ENCODE measurements at places on chromosomes 7 and 10.

GRCh38 chr7:117837841-117838240 lies 35.4 kb downstream of the CTTNBP2 start:
- DNase-seq = no peak

DNA sequence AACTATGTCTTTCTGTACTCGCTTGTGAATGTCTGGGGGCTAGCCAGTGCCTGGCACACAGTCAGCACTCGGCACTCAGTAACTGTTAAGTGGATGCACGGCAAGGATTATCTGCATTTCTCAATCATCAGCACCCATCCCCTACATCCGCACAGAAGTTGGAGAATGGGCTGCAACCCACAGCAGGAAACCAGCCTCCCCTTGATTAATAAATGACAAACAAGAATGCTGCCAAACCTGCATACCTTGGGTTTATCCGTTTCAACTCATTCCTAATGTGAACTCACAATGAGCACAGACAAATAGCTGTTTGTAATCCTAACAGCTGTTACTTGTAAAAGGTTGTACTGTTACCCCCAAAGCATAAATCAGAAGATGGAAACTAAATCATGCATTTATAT lies 28.9 kb downstream of the PPP1R3C start:
- no peak for DNase-seq

DNA sequence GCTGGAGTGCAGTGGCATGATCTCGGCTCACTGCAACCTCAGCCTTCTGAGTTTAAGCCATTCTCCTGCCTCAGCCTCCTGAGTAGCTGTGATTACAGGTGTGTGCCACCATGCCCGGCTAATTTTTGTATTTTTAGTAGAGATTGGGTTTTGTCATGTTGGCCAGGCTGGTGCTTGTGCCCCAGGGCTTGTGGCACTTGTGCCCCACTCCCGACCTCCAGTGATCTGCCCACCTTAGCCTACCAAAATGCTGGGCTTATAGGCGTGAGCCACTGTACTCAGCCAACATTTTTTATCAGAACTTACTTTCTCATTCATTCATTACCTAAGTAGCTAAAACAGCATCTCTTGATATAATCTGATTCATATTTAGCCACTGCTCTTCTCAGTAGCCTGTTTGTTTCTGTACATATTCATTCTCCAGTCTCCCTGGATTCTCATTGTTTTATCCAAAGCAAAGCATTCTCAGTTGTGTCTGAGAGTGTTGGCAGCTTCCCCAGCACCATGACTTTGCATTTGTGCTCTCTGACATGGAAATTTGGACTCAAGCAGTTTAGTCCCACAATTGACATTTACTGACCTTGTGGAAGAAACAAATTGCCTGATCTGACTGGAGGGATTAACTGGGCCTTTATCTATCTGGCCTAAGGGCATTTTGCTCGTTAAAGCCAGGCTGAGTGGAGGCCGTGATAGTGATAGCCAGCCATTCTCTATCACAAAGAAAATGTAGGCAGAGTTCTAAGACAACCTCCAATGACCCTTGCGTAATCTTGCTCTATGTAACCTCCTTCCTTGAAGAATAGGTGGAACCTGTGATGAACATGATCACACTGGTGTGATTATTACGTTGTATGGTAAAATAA lies 44.9 kb downstream of the AKR1B15 start:
- peak; percentile 59 for DNase-seq

DNA sequence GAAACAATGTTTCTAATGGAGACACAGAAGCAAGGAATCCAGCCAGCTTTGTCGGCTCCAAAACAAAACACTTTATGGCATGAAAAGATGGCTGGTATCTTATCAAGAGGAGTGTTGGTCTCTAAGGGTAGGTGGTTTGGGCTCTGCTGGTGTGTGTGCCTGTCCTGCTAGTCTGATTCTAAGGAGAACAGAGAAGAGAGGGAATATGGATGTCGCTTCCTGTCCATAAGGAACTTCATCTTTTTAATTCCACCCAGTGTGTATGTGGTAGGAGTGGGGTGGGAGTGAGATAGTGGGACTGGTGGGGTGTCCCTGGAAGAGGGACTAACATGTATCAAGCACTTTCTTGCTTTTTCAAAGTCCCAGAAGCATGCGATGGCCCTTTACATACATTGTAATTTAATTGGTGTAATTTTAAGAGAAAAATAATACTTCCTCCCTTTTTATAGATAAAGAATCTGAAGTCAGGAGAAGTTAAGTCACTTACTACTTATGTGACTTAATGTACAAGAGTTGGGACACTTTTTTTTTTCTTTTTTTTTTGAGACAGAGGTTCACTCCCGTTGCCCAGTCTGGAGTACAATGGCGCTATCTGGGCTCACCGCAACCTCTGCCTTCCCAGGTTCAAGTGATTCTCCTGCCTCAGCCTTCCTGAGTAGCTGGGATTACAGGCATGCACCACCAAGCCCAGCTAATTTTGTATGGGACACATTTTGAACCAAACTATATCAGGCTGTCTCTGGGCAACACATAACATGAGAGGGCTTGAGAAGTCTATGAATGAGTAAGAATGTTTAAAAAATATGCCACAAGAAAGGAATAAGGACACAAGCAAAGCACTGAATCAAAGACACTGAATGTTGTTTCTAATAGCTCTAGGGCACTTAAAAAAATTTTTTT lies 18.8 kb downstream of the NT5C3A start:
- DNase-seq = no peak

DNA sequence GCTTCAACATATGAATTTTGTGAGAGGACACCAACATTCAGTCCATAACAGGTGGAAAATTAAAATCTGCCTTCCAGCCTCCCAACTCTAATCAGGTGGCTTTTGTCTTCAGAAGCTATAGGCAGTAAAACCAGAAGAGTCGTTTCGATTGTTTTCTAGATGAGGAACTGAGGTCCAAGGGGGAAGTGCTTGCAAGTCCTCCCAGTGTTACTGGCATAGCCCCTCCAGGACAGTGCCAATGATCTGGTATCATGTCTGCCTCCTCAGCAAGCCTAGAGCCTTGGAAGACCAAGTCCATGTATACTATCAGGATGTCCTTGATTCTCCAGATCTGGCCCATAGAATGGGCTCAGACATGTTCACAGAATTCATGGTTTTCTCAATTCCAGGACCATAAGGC lies 16.9 kb downstream of the CYP26A1 start:
- DNase-seq = no peak
